ENCODE measurements at places on chromosomes 12 and 14.

GRCh38 chr12:117563007-117563406 lies 201.6 kb upstream of the NOS1 start:
- no peak for DNase-seq

DNA sequence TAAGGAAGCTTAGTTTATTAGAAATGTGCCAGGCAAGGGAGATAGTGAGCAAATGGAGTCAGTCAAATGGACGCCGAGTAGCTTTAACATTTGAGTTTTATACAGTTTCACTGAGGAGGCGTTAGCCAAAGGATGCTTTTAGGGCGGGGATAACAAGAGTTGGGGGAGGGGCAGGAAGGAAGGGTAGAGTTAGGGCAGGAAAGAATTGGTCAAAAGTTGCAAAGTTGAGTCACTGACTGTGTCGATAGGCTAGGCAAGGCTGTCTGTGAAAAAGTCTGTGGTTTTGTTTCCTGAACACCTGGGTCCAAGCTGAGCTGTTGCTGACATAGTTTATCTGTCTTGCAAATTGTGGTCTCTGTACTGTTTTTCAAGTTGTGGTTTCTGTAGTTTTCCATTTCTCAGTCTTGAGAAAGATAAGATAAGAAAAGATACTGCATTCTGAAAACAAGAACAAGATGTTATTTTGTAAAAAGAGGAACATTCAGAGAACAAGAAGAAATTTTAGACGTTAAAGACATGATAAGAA lies 62.6 kb upstream of the RESF1 start:
- peak; percentile 89 for DNase-seq

DNA sequence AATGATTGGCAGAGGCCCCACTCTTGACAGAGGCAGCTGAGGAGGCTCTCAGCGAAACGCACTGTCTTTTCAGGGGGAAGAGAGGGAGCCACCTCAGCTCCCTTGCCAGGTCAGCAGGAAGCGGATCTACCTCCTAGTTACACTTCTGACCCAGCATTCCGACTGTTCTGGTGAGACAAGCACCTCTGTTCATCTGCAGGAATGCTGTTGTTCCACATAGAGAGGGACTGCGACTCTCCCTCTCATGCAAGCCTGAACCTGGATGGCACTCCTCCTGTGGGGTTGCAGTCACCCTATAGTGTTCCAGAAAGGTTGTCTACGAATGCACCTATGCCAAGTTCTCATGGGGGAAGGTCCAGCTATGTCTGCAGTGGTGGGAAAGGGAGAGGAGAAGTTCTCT lies 37.1 kb upstream of the AEBP2 start:
- DNase-seq = no peak

GRCh38 chr14:104845033-104845666 lies 19.9 kb upstream of the CEP170B start:
- DNase-seq = no peak

DNA sequence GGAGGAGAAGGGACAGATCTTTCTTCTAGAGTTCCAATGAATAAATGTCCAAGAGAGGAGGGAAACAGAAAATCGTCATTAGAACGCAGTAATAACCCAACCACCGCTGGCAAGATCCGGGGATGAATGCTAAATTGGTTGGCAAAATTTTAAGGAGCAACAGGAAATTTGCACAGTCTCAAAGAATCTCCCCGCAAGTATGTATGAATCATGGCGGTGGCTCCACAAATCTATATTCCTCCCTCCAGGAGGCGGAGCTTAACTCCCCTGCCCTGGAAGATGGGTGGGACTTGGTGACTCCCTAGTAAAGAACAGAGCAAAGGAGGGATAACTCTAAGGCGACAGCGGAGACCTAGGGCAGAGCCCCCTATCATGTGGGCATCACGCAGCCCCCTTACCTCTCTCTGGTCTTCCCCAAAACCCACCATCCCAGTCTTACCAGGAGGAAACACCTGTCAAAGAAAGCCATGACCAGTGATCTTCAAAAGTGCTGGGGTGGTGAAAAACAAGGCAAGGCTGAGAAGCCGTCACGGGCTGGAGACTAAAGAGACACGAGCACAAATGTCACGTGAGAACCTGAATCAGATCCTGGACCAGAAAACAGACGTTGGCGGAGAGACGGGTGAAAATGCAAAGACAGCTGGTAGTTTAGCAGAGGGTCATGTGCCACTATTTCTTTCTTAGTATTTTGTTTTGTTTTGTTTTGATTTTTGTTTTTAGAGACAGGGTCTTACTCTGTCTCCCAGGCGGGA lies 125.8 kb downstream of the NCOR2 start:
- no peak for DNase-seq

Data from T-helper 2 cell treated with Interferon-gamma antibody and Interleukin-4, amounts not matched to agents 5 μg/mL and 100 μg/mL, for 36 hours (primary cell).